ENCODE measurements at places on chromosomes 11 and 22.
A peak's percentile ranks its signal among the peaks of the same experiment; 100 is the strongest.

DNA sequence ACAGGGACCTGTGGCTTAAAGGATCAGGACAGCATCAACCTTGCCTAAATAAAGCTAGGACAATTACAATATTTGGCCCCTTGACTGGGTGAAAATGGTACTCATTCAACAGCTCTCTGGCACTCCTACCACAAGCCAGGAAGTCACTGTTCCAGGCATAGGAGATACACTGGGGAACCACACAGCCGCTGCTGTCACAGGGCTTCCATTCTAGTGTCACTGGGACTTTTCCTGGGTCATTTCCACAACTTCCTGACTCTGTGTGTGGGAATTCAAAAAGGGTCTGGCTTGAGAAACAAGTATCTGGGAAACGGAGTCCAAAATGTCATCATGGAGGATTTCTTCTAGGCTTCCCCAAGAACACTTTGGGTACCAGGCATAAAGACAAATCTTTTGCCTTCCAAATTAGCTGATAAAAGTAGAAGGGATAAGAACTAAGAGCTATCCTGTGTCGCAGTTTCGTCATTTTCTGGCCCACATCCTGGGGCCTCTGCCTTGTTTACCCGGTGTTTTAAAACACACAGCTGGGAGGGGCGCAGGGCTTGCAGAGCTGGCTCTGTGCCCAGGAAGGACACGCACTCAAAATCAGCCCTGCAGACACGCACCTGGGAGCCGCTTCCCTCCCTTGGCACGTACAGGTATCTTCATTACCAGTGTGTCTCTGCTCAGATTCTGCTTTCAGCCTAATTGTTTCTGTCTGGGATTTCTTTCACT lies 38.0 kb downstream of the TMEM45B start:
- no peak for DNase-seq

- DNase-seq: peak; percentile 87
Observed at GRCh38 chr11:120272303-120272702, 32.4 kb downstream of the POU2F3 start.

GRCh38 chr22:44743247-44743646 lies 9.1 kb upstream of the ARHGAP8 start:
- no peak for DNase-seq

GRCh38 chr11:132855516-132855915 lies 676.8 kb downstream of the OPCML start:
- no peak for DNase-seq

- DNase-seq: no peak
Observed at GRCh38 chr11:12675951-12676711, 1.9 kb downstream of the TEAD1 start.

GRCh38 chr22:50508897-50509296 lies 873 bp downstream of the NCAPH2 start:
- DNase-seq: no peak

- no peak for DNase-seq
Observed at GRCh38 chr22:25656724-25657123, 85.3 kb upstream of the MYO18B start.

DNA sequence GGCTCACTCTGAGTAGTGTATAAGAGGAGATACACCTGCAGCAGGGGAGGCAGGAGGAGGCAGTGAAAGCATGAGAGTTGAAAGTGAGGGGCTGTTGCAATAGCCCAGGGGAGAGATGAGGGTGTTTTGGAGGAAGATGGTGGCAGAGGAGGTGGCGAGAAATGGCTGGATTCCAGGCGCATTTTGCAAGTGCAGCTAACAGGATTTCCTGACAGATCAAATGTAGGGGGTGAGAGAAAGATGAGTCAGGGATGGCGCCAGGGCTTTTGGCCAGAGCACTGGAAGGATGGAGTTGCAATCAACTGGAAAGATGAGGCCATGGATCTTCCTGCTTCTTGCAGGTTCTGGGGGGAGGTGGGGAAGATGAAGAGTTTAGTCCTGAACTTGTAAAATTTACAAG lies 16.8 kb upstream of the TSPAN18 start:
- peak; percentile 19 for DNase-seq

- peak; percentile 22 for DNase-seq
Observed at GRCh38 chr11:102318469-102318868, 1.2 kb downstream of the BIRC3 start.

GRCh38 chr11:126338346-126339055 lies 17.0 kb upstream of the ST3GAL4 start:
- DNase-seq: no peak

DNA sequence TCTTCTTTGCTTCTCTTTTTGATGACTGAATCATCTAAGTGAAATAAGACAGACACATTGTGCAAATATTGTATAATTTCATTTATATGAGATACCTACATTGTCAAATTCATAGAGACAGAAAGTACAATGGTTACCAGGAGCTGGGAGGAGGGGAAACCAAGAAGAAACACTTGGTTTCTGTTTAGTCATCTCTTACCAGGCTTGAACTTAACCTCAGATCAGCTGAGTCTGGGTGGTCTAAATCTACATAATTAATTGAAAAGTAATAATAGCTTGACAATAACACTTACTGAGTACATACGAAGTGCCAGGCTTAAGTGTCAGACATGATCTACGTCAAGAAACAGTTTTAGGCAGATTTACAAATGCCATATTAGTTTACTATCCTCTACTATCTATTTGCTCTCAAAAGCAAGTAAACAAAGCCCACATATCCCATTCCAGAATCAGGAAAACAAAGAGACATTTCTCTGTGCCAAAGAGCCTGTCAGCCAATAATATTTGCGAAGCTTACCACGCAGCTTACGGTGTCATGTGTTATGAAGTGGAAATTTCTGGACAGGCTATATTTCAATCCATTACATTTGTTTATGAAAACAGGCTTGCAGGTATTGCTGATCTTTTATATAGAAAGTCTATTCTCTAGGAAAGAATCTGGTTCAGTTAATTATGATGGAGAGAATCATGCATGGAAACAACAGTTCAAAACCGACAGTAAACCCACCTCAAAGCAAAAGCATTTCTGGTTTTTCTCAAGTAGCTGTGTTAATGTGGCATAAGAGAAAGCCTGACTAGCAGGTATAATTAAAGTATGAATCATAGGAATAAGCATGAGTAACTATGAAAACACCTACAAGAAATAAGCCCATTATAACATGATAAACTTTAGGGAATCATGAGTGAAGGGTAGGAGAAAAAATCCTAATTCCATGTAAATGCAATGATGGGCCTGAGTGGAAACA lies 2.7 kb upstream of the ARHGAP42 start:
- no peak for DNase-seq

DNA sequence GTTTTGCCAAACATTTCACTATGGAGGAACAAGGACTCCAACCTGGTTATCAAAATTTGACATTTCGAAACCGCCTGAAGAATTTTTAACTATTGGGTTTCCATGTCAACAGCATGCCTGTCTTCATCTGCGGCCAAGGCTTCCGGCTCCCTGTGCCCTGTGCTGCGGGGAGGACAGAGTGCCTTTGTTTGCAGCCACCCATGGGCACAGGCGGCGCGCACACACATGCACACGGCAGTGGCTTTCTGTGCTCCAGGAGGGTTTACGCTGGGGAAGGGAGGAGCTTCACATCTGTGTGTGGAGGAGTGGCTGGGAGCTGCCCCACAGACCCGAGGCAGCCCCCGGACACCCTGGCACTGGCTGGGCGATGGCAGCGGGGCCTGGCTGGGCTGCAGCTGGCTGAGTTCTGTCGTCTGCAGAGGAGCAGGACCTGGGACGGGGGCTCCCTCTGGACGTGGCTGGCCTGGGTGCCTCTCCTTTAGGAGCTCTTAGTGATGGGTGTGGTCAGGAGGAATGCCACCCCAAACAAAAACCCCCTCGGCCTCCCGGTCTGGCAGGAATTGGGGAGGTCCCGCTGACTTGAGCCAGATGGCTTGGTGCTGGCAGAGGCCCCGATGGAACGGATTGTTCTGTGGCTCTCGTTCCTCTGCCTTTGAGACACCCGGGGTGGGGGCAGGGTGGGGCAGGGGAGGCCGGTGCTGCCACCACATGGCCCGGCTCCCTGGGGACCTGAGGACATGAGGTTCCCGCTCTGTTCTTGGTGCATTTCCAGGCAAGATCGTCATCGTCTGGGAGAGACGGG lies 1290.9 kb downstream of the BRD1 start:
- peak; percentile 44 for DNase-seq

DNA sequence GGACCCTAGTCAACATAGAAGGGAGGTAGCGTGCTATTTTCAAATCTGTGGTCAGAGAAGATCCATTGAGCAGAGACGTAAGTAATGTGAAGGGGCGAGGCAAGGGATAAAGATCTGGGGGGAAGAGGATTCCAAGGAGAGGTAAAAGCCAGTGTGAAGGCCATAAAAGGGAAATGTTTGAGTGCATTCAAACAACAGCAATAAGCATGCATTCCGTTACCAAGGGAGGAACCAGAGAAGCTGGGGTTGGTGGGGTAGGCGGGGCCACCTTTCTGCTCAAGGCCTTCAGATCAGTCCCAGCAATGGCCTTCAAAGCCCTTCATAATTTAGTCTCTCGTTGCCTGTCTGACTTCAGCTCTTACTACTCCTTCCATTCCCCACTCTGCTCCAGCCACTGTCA lies 18.4 kb upstream of the SMPD1 start:
- DNase-seq: no peak

GRCh38 chr11:119666463-119667131 lies 62.4 kb downstream of the NECTIN1 start:
- peak; percentile 87 for DNase-seq

DNA sequence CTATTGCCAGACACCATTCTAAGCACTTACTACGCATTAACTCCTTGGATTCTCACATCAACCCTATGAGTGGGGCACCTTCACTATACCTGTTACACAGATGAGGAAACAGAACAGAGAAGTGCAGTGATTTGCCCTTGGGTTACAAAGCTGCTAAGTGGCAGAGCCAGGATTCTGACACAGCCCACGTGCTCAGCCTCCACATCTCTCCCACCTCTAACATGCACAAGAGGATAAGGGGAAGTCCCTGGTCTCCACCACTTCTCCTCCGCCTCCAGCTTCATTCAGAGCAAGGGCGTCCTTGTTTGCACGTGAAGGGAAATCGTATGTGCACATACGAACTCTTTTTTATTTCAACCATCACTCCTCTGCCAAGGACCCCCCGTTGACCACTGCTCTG lies 53.7 kb downstream of the CDON start:
- no peak for DNase-seq

DNA sequence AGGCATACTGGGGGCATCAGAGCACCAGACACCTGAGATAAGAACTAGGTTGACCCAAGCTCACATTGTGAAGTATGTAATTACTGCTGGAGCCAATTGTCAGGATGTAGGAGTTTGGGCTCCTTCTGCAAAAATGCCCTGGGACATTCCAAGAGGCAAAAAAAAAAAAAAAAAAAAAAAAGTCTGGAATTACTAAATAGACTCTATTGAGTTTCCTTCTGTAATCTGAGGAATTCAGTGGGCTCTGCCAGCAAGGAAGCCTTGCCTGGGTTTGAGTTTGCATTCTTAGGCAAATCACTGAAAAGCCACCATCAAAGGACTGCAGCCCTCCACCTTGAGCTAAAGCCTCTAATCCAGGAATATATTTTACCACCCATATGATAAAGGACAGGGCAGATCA lies 8.0 kb upstream of the CAVIN3 start:
- peak; percentile 15 for DNase-seq

DNA sequence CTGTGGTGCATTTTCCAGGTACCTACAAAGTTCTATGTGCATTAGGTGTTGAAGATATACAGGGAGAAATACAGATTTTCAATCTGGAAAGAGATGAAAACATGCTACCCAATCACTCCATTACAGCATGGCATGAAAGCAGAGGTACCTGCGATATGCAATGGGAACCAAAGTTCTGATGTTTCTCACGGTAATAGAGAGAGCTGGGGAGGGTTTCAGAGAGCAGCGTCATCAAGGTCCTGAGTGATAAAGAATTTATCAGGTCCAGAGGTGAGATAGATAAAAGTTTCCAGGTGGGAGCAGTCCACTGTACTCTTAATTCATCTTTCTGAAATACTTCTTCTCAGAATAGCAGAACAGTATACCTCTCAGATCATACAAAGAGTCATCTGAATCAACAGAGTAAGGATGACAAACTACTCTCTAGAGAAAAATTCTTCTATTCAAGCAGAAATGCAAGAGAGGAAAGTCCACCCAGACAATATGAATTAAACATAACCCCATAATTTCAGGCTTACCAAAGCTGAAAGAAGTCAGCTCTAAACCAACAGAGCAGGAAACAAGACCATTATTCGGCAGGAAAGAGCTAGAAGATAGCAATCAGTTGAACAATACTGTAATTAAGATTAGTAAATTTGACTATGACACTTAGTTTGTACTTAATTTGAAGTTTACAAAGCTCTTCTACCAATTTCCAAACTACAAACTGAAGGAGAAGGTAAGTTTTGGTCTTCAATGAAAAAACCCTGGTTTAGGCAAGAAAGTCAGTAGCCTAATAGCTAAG lies 12.8 kb downstream of the CTSC start:
- DNase-seq: no peak

DNA sequence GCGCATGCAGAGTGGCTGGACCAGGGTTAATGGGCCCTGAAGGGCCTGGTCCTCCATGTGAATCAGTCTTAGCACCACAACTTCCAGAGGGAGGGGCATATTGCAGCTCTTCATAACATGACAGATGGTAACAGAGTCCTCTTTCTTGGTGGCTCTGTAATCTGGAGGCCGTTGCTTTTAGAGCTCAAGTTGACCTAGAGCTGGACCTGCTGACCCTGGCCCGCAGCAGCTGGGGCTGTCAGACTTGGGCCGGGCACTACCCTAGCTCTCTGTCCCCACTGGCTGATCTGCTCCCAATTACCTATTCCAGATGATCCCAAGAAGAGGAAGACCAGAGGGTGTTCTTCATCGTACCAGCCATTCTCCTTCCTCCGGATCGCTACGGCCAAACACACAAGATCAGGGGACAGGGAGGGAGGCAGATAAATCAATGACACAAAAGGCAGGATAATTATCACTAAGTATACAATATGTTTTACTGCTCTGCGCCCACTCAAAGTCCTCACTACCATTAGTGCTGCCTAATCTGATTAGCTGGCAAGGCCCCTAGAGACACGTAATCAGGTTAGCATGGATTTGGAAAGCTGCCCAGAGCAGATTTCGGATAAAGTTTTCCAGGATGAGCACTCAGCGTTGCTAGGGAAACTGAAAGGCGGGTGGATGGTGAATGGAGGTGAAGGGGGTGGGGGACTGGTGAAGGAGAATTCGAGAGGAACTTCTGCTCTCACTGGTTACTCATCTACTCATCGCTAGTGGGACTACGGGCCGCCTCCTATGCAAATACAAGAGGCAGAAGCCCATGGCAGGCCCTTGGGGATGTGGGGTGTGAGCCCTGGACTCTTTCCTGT lies 64.5 kb upstream of the PHOX2A start:
- DNase-seq: peak; percentile 84

- DNase-seq: no peak
Observed at GRCh38 chr11:10268746-10269488, 25.1 kb downstream of the SBF2 start.

- no peak for DNase-seq
Observed at GRCh38 chr11:94521684-94522083, 9.4 kb downstream of the C11orf97 start.

- DNase-seq: no peak
Observed at GRCh38 chr11:36620246-36620645, 22.2 kb upstream of the RAG2 start.
